ENCODE measurements at places on chromosomes 3 and 15.
A peak's percentile ranks its signal among the peaks of the same experiment; 100 is the strongest.

DNA sequence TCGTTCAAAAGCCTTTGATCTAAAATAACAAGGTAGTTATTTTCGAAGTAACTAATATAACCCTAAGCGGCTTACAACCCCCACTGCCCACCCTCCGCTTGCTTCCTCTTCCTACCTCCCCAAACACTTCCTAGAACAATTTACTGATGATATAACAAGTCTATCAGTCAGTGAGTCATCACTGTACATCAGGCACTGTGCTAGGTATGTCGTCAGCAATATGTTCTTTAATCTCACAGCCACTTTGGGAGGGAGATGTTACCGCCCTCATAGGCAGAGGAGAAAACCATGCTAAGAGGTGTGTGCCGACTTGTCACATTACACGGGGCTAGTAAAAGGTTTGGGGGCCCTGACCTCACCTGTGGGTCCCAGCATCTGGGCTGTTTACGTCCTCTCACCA is 381.8 kb downstream of the EPHB1 start:
- DNase-seq: no peak

- no peak for DNase-seq
These were observed 421.3 kb downstream of the PYDC2 start for GRCh38 chr3:191882289-191882688.

DNA sequence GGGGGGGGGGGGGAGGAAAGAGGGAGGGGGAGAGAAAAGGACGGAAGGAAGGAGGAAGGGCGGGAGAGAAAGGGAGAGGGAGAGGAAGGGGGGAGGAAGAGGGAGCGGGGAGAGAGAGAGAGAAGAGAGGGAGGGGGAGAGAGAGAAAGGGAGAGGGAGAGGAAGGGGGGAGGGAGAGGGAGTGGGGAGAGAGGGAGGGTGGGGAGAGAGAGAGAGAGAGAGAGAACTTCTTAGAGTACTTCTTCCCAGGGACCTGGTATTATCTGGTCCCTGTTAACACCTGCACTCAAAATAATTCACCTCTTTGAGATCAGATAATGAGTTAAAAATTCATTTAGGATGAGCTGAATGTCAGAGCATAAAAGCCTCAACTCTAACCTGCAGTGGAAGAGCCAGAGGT is 1.1 kb downstream of the SEC13 start:
- no peak for DNase-seq

- DNase-seq: no peak
These were observed 15.2 kb downstream of the RFTN1 start for GRCh38 chr3:16498130-16498890.

GRCh38 chr3:177443469-177443868 is 246.2 kb upstream of the TBL1XR1 start:
- DNase-seq: no peak

GRCh38 chr3:82236257-82236656 is 474.8 kb upstream of the GBE1 start:
- no peak for DNase-seq

DNA sequence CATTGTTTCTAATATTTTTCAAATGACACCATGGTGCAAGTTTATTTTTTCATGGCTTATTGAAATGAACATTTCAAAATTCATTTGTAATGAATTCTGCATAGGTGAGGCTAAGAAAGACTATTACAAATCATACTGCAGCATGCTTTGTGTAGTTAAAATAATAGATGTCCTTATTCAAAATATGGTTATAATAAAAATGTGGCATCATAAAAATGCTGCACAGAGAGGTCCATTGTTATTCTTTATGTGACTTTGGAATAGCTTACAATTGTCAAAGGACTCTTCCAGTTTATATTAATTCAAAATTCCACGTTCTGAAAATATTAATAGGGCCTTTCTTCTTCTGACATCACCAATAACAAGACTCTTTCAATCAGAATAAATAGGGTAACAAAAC is 222.7 kb downstream of the GAP43 start:
- DNase-seq: no peak

- DNase-seq: no peak
These were observed 177.8 kb downstream of the OTOL1 start for GRCh38 chr3:161674402-161674801.

- no peak for DNase-seq
These were observed 15.7 kb downstream of the ACAN start for GRCh38 chr15:88818920-88819319.

DNA sequence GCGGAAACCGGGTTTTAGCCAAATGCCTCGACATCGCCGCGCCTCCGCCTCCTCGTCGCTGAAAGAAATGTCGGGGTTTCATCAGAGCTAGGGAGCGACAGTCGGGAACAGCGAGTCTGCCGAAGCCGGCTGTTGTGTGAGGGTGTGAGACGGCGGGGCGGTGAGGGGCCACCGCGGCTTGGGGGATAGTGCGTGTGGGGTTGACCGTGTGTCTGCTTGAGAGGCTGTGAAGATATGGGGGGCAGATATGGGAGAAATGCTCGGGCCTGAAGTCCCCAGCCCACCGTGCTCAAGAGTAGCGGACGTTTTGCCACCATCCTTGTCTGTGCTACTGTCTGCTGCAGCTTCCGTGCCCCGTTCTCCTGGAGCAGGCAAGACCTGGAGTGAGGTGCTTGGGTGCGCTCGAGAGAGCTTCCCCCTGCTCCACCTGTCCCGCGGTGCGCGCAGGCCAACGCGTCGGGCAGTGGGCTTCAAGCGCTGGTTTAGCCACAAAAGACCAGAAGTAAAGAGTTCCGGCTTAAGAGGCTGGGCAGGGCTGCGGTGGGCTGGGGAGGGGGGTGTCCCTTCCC is 716 bp upstream of the ISLR2 start:
- DNase-seq: no peak

- DNase-seq: no peak
These were observed 1.5 kb downstream of the LMLN start for GRCh38 chr3:197961582-197961945.

GRCh38 chr3:184716622-184717398 is 4.9 kb upstream of the MAGEF1 start:
- peak; percentile 79 for DNase-seq

DNA sequence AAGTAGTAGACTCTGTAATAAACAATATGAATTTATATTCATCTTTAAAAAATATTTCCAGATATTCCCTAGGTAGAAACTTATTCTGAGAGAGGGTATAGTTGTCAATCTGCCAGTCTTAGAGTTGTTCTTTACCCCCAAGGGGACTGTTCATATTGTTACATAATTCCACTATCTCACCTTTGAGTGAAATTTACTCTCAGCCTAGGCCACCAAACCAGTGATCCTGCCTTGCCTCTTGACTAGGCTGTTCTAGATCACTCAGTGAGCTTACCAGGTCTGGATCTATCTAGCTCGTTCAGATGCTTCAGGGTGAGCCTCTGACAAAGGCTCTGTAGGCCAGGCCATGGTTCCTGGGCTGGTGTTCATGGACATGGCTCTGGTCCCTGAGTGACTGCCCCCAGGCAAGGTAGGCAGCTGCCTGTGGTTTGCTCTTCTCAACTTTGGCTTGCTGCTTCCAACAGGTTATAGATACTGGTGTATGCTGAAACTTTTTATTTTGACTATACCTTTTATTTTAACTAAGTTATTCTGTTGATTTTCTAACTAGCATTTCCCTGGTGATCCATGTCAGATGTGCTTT is 27.6 kb downstream of the ZNF592 start:
- DNase-seq: no peak

GRCh38 chr15:80309769-80310384 is 57.9 kb upstream of the CTXND1 start:
- DNase-seq: no peak

All from NCI-H1092 (cell line).